Endothelial cell of umbilical vein (primary cell): ENCODE measurements at places on chromosomes 2 and 18. TPM values are rescaled to one million over a fixed set of nuclear protein-coding genes. Genes with fewer than 3 reads are reported as not detected.

GRCh38 chr2:10241641-10242430, 60.9 kb upstream of the HPCAL1 start:
- DNase-seq: no peak

GRCh38 chr2:160687629-160688028, 194.0 kb upstream of the RBMS1 start:
- no peak for DNase-seq

The GKN1 gene
- polyA plus RNA-seq: not detected in 2 replicates

The ZAP70 gene
- 0.10 and 0.14 TPM in 2 replicates for polyA plus RNA-seq

GRCh38 chr2:144165599-144166250, 354.2 kb downstream of the ZEB2 start:
- no peak for DNase-seq

The MDH1B gene
- 0.29 and 0.33 TPM in 2 replicates for polyA plus RNA-seq

DNA sequence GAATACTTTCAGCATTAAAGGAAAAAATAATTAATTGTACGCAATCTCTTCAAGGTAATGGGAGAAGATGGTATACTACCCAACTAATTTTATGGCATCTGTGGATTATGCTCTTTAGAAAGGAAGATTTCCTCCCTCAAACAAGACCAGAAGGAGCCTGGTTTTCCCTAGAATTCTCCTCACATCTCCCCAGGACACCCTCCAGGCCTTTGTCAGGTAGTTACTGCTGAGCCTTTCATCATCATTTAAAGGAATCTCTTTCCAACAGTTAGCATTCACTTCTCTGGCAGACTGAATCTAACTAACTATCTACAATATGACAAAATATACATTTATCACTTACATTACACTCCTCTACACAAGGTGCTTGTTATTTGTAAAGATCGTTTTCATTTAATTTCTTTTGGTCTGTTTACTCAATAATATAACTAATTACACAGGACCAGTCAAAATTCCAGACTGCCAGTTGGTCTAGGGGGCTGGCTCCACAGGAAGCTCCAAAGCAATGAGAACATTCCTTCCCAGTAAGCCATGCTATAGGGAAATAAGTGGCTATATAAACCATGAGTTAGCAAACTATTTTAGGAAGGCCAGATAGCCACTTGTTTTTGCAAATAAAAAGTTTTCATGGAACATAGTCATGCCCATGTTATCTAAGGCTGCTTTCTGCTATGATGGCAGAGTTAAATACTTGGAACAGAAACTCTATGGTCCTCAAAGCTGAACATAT, 19.1 kb downstream of the ZNF24 start:
- peak; percentile 50 for DNase-seq

- DNase-seq: no peak
Observed at GRCh38 chr2:224208007-224208406, 168.9 kb upstream of the SERPINE2 start.

DNA sequence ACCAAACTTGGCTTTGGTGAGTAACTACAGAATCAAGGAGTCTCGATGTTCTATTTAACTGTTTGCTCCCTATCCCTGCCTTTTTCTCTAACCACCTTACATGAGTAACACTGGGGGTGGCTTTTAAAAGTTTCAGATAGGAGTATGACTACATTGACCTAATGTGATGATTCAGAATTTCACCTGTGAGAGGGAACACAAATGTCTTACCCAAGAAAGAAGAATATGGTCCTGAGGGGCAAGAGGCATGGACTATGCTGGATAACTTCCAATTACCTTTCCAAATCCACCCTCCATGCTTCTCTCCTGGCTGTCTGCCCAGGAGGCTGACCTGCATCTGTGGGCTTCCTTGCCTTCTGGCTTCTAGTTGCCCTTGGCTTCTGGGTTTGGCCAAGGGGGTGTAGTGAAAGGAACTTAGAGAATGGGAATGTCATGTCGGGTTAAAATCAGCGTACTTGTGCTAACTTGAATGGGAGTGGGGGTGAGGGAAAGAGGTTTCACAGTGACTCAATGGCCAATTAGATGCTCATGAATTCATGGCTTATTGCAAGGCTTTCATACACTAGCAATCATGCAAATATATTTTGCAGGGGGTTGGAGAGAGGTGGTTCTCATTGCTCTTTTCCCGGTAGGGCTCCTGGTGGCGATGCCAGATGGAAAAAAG, 5.3 kb upstream of the IL36G start:
- DNase-seq: no peak

The DAW1 gene
- polyA plus RNA-seq: 0.75 and 1.2 TPM in 2 replicates

The STPG4 gene
- not detected in 2 replicates for polyA plus RNA-seq

The CCDC150 gene
- polyA plus RNA-seq: 1.1 and 1.7 TPM in 2 replicates
